ENCODE measurements at places on chromosomes 1 and 21. TPM values are rescaled to one million over a fixed set of nuclear protein-coding genes. Genes with fewer than 3 reads are reported as not detected.

DNA sequence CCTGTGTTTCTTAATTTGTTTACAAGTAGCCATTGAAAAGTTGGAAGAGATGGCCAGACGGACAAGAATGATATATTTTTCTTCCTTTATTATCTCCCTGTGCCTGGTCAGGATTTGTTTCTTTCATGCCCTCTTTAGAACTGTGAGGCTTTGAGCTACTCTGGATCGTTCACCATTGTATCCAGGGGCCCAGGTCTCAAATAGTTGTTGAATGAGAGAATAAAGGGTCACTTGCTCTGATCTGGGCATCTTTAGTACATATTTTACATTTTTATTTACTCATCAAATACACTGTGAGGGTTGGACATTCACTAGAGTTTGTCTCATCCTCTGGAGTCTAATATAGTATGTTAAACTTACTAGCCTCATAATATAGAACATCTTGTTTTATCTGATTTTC is 48.7 kb downstream of the IVNS1ABP start:
- DNase-seq = no peak
- no peaks in the 10 kb centered on the region for H3K4me1 ChIP-seq
- H3K27me3 ChIP-seq = no peaks in the 10 kb centered on the region

DNA sequence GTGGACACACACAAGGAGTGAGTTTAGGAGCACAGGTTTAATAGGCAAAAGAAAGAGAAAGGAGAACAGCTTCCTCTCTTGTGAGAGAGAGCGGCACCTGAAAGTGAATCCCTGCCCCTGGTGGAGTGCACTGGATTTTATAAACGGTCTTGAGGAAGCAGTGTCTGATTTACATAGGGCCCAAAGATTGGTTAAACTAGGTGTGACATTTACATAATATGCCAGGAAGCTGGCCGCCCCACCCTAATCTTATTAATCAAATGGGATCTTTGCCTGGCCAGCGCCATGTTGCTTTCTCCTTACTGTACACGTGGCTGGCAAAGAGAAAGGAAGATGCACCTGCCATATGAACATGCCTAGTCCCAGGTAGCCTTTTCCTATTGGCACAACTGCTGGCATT is 38.7 kb downstream of the CFH start:
- no peaks in the 10 kb centered on the region for H3K36me3 ChIP-seq
- DNase-seq = no peak
- H3K4me3 ChIP-seq = no peak overlapping the region

- H3K27me3 ChIP-seq = no peaks in the 10 kb centered on the region
- DNase-seq = no peak
- H3K4me3 ChIP-seq = no peak overlapping the region
- H3K27ac ChIP-seq = no peak overlapping the region
- H3K36me3 ChIP-seq = no peaks in the 10 kb centered on the region
Observed at GRCh38 chr1:43121256-43121900, 50.7 kb downstream of the EBNA1BP2 start.

- H3K4me3 ChIP-seq = no peak overlapping the region
- peaks cover 23% of the 10 kb centered on the region for H3K4me1 ChIP-seq
- H3K27me3 ChIP-seq = no peaks in the 10 kb centered on the region
- DNase-seq = peak; percentile 7
- H3K36me3 ChIP-seq = no peaks in the 10 kb centered on the region
Observed at GRCh38 chr1:109785446-109786111, 21.9 kb upstream of the EPS8L3 start.

The LRRIQ3 gene
- 3.8 TPM for polyA plus RNA-seq

The HAO2 gene
- polyA plus RNA-seq = 1.8 TPM
